ENCODE measurements at places on chromosomes 5 and 9.

DNA sequence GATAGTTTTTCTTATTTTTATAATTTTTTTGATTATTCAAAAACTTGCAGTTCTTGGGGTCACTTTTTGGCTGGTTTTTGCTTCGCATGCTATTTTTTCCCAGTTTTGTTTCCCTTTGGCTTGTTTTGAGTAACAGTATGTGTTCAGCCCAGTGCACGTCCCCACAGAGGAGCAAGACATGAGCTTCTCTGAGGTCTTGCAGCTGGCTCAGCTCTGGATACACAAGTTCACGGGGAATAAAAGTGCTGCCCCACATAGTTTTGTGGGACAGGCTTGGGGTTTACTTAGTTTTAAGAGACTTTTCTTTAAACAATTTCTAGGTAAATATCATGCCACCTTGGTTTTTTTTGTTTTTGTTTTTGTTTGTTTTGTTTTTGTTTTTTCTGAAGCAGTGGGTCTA lies 297.8 kb upstream of the IRX1 start:
- DNase-seq, result no peak

- DNase-seq, result no peak
Observed at GRCh38 chr5:138889994-138890393, 14.9 kb upstream of the LRRTM2 start.

- DNase-seq, result no peak
Observed at GRCh38 chr9:105510024-105510423, 47.9 kb upstream of the FKTN start.

GRCh38 chr9:92775466-92775865 lies 10.8 kb upstream of the BICD2 start:
- no peak for DNase-seq

DNA sequence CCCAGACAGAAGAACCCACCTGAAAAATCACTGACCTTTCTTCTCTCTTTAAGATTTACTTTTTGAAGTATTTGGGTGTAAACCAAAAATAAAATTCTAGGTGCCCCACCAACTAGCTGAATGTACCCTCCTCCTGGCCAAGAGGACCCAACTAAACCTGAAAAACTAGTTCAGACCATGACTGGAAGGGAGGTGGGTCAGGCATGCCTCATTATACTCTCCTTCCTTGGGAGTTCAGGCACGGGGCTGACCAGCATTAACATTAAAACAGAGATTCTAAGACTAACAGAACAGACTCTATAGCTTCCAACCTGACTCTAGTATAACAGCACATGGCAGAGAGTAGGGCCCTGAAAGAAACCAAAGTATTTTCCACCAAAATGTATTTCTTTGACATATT lies 61.4 kb downstream of the CERT1 start:
- DNase-seq, result no peak

- no peak for DNase-seq
Observed at GRCh38 chr5:178502401-178503100, 87.6 kb downstream of the COL23A1 start.

- no peak for DNase-seq
Observed at GRCh38 chr5:17929171-17929570, 294.9 kb downstream of the TAF11L14 start.

DNA sequence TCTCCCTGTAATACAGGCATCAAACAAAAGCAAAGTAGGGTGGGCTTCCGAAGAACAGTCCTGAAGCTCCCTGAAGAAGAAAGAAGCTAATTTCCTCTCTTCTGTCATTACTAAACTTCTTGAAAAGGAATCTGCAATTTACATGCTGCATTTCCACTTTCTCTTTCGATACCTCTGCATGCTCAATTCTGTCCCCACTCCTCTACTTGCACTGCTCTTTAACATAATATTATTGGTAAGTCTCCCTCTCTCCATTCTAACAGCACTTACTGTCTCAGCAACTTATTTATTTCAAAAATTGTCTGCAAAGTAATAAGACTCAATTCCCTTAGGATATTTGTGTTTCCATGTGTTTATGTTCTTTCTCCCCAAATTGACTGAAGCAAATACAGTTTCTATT lies 3.9 kb upstream of the PLPP1 start:
- no peak for DNase-seq

GRCh38 chr5:135473956-135474670 lies 22.0 kb upstream of the TIFAB start:
- DNase-seq, result no peak

- no peak for DNase-seq
Observed at GRCh38 chr9:130543368-130543767, 36.0 kb upstream of the FUBP3 start.

DNA sequence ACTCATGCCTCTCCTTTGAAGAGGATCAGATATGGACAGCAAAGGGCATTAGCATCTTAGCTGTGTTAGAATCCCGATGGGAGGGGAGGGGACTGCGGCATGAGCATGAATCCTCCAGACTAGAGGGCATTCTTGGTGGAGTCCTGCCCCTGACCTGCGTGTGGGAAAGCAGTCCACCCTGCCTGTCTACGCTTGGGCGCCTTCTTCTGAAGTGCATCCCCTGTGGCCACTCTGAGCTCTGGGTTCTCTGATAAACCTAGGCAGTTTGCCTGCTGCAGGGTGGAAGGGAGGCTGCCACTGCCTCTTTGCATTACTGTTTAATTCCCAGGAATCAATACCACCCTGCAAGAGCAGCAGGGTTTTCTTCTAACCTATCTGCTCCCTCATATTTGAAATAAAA lies 169.3 kb downstream of the INSYN2B start:
- DNase-seq, result no peak
